Keratinocyte (primary cell): ENCODE measurements at places on chromosomes 1 and 21. TPM values are rescaled to one million over a fixed set of nuclear protein-coding genes. Genes with fewer than 3 reads are reported as not detected.

The CXADR gene
- 35.5 to 42.6 TPM (median 37.3 TPM) in 3 replicates for polyA plus RNA-seq

The EFNA1 gene
- polyA plus RNA-seq, result 33.2 to 116 TPM (median 77.5 TPM) in 3 replicates

The C1QB gene
- not detected in 3 replicates for polyA plus RNA-seq

The LHX8 gene
- not detected in 3 replicates for polyA plus RNA-seq

The GPR25 gene
- 0.06 TPM in 1 of 3 replicates, not detected in the others for polyA plus RNA-seq

The HTR6 gene
- polyA plus RNA-seq, result not detected in 3 replicates

The NPL gene
- polyA plus RNA-seq, result 4.9 to 9.0 TPM (median 7.3 TPM) in 3 replicates

The XPR1 gene
- polyA plus RNA-seq, result 22.7 to 40.0 TPM (median 31.1 TPM) in 3 replicates

The REN gene
- 0.05 TPM in 1 of 3 replicates, not detected in the others for polyA plus RNA-seq

DNA sequence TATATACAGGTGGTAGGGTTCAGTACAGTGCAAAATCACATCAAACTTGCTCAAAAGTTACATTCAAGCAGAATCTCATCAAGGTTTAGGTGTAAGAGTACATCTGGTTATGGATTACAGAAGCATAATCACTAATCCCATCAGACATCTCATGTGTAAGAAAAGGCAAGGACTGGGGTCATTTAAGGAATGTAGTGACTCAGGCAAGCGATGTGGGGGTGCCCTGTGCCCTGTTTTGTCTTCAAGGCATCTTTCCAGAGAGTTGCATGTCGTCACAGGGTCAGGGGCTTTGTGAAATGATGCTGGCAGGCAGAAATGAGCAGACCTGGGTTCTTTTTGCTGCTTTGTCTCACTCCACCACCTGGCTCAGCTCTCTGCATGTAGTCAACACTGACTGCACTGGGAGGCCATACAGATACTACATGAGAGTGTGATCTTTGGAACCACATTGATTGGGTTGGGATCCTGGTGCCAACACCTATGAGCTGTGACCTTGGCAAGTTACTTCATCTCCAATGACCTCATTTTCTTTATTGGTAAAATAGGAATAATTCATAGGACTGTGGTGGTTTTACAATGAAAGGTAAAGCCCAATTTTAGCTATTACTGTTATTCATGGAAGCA, 8.2 kb upstream of the HHIPL2 start:
- no peak for DNase-seq

- no peak for DNase-seq
These were observed 42.5 kb upstream of the TMEM125 start for GRCh38 chr1:43227143-43227764.

DNA sequence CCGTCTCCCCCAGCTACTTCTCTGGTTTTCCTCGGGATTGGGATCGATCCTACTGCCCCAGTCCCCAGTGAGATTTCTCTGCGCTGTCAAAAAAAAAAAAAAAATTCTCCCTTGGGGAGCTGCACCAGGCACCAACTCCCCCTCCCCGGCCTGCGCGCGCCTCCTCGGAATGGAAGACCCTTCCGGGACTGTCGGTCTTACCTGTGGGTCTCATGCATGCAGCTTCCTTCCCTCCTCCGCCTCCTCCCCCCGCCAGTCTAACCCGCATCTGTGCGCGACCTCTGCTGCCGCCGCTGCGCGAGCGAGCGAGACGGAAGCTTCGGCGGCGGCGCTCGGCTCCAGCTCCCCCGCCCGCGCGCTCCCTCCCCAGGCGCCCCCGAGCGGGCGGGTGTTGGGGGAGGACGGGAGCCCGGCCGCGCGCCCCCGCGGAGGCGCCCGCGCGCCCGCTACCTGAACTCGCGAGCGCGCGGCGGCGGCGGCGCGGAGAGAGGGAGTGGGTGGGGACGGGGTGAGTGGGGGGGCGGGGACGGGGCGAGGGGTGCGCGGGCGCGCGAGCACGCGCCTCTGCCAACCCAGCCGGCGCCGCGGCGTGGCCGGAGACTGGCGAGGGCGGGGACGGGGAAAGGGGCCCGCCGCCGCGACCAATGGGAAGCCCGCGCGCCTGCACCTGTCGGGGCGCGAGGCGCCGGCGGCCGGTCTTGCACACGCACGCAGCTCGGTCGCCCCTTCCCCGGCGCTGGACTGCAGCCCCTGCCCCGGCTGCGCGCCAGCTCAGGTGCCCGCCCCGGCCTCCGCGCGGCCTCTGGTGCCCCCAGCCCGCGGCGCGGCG, at the start of gene SUSD4:
SUSD4 (minus strand) TSS at position 321 of the 829 bp plus-strand sequence. CDS start 751 bp downstream, outside the sequence.
- no peak for DNase-seq

DNA sequence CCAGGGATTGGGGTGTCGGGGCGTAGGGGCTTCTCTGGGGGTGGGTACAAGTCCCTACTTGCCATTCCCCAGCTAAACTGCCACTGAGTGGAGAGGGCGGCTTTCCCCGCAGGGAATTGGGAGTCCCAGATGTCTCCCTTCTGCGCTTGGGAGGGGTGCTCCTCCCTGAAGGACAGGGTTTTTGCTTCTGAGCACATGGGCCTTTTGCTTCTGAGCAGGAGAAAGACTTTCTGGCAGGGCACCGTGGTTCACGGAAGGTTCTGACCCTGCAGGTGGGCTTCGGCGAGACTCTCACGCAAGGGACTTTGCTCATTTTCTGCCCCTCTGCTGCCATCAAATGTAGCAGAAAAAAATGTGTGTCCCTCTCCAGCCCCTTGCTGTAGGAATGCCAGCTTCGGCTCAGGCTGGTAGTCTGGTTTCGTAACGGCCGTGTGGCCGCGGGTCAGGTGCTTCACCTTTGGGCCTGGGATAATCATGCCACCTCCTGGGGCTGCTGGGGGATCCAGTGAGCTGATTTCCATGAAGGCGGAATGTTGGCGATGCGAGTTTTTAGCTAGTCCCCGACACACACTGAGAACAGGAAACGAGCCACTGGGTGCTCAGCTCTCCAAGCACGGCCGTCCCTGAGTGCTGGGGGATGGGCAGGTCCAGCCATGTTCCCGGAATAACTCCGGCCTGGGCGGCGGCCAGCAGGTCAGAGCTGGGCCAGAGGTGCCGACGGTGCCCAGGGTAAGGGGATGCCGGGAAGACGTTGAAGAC, 364.0 kb downstream of the CAMTA1 start:
- DNase-seq, result no peak

DNA sequence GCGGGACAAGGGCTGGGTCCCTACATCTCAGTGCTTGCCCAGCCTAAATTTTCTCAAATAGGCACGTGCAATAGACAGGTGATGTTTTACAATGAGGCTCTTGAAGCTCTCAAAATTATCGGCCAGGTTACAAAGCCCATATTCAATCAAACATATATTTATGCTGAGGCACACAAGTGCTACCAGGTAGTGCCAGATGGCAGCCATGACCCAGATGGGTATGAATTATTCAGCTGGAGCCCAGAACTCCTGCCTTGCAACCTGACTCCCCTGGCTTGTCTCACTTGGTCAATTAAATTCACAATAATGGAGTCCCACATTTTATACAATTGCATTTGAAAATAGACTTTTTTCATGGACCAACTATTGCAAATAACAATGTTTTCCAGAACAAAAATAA, 12.3 kb upstream of the ADAM30 start:
- no peak for DNase-seq

DNA sequence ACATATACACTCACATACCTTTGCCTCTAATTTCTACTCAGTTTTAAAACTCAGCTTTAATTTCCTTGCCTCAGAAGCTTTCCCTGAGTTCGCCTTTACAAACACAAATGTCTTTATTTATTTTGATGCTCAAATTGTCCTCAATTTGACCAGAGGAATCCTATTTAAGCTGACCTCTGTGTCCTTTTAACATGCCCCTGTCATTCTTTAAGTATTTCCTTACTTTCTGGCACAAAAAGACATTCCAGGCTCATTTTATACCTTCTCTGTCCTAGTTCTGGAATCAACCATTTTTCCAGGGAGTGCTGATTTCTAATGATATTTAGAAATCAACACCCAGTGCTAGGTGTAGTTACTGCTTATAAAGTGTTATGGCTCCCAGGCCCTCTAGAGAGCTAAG, 82.5 kb downstream of the OSBPL9 start:
- no peak for DNase-seq

DNA sequence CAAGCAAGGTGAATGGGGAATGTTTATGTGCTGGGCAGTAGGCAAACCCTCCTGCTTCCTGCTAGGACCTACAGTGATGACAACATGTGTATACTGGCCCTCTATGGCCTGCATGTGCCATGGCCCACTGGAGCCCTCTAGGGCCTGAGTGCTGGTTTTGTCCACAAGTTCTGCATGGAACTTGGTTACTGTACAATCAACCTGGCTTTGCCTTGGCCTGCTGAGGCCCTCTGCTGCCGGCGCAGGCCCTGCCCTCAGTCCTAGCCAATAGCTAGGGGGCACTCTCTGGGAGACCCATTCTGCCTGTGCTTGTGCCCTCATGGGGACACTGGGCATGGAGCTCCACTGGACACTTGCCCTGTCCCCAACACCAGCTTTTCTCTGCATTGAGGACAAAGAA, 138.6 kb upstream of the NGF start:
- no peak for DNase-seq

DNA sequence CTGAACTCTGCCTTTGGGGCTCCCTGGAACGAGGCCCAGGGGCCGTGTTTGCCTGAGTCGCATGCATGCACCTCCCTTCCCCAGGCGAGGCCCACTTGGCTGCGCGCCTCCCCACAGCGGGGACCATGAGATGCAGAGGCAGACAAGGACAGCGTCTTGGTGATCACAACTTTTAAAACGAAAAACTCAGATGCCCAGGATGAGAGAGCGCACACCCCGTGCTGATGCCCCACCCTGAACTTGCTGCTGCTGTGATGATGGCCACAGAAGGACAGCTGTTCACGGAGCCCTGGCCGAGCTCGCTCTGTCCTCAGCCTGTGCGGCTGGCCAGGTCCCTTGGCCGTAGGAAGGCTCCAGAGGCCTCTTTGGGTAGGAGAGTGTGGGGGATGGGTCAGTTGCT, 11.4 kb upstream of the PRMT2 start:
- DNase-seq, result no peak

GRCh38 chr21:15132781-15133180, 68.0 kb upstream of the NRIP1 start:
- DNase-seq, result no peak

GRCh38 chr1:68551459-68551858, 54.6 kb upstream of the DEPDC1 start:
- no peak for DNase-seq

DNA sequence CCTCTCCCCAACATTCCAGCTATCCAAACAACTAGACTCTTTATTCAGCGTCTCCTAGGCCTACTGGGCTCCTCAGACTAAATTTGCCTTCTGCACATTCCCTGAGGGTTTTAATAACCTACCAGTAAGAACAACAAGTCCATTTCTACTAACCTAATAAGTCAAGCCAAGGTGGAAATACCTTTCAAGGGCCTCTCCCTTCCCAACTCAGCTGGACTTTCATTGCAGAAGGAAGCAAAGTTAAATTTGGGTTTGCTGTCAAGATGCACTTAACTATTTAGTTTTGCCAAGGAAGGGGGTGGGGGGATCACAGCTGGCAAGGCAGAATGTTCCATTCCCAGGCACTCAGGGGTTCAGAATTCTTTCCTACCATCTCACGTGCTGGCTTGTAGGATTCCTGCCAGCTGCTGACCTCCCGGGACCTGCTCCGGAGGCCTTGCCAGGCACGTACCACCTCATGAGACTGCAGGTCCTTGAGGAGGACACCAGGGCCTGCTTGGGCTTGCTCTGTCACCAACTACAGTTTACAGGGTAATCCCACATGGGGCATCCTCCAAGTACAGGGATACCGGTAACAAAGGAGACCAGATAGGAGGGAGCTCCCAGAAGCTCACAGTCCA, 29.8 kb downstream of the SLC30A1 start:
- no peak for DNase-seq

GRCh38 chr1:56278061-56278460, 301.3 kb downstream of the PLPP3 start:
- no peak for DNase-seq

GRCh38 chr1:207054491-207054890, 1.4 kb downstream of the PFKFB2 start:
- no peak for DNase-seq
